Stimulated activated CD8-positive, alpha-beta memory T cell treated with anti-CD3 and anti-CD28 coated beads, Interleukin-7, amount 100 ng/mL, for 1 hour (primary cell): ENCODE measurements at places on chromosomes 5 and 9.

DNA sequence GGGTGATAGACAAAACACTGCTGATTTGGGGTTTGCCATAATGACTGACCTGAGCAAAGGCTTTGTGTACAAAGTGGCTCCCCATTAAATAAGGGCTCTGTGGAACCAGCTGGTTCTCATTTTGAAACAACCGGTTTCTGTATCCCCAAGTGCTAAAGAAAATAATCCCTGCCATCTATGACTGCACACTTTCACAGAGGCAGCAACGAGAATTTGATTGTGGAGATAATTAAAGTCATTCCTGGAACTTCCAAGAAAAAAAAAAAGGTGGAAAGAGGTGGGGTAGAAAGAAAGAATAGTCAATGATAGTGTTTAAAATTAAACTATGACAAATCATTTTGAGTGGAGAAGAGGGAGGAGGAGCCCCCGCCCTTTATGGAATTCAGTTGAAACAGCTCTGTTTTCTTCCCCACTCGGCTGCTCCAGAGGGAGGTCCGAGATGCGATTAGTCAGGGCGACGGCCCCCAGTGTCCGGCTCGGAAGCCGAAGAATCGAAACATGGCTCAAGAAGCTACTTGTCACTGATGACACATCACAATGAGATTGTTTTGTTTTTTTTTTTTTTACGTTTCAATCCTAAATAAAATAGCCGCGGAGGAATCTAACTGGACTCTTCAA lies 38.4 kb downstream of the EBF1 start:
- no peak for DNase-seq

DNA sequence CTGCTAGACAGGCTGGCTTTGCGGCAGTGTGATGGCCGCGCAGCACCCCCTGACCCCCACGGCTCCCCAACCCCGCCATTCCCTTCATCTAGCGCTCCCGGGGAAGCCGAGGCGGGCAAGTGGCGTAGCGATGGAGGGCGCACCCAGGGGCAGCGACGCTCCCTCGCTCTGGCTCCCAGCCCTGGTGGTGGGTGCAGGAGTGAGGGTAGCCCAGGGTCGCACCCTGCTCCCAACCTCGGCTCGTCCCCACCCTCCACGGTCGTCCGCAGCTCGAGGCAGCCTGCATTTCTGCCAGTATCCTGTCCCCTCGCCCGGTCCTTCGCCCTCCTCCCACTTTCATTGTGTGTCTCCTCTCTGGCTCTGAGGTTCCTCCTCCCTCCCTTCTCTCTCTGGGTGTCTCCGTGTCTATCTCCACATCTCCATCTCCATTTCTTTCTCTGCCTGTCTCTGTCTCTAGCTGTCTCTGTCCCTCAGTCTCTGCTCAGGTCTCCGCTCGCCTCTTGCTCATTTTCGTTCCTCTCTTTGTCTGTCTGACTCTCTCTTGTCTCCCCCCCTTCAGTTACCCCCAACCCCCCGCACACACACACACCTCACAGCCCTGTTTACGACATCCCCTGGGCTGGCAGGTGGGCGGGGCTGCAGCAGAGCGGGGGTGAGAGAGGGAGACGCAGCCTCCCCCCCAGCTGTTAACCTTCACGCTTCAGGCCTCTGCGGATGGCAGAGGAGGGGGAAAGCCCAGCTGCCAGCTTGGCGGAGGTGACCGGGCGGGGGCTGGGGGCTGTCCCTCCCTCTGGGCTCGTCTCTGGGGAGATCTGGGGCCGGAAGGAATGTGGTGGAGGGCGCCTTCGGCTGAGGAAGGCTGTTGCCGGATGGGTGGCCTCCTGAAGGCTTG lies 48.7 kb upstream of the PSD2 start:
- DNase-seq = peak; percentile 51

- DNase-seq = no peak
Observed at GRCh38 chr5:163105456-163105855, 331.9 kb upstream of the CCNG1 start.

GRCh38 chr9:17017931-17018491 lies 116.8 kb upstream of the CNTLN start:
- DNase-seq = no peak

- no peak for DNase-seq
Observed at GRCh38 chr5:313265-313664, 8.2 kb upstream of the AHRR start.

GRCh38 chr9:79154806-79155205 lies 417.0 kb upstream of the TLE4 start:
- no peak for DNase-seq

DNA sequence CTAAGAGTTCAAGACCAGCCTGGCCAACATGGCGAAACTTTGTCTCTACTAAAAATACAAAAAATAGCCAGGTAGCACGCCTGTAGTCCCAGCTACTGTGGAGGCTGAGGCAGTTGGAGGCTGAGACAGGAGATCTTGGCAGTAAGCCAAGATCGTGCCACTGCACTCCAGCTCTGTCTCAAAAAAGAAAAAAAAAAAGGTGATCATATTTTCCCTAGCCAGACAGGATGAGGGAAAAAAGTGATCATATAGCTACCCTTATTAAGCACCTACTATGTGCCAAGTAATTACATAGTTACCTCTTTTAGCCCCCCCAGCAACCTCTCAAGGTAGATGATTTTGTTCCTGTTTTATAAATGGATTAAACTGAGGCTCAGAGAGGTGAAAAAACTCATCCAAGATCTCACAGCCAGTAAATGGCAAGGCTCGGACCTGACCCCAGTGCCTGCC lies 18.1 kb upstream of the RPL26L1 start:
- no peak for DNase-seq

DNA sequence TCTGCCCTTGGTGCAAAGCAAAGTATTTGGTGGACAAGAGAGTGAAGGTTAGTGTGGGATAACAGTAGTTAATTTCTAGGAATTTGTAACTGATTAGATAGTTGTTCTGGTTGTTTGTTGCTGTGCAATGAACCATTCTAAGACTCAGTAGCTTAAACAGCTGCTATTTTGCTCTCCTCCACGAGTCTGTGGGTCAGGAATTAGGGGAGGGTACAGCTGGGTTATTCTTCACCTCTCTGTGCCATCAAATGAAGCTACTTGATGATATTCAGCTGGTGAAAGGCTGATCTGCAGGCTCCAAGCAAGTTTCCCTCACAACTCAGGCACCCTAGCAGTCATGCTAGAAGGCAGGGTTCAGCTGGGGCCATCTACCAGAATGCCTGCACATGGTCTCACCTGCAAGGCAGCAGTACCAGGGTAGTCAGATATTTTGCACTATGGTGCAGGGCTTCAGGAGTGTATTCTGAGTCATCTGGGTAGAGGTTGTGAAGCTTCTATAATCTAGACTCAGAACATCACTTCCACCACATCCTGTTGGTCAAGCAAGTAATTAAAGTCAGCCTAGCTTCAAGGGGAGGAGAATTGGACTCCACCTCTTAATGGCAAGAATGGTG lies 159.5 kb upstream of the SLC28A3 start:
- DNase-seq = no peak
